ENCODE measurements at places on chromosomes 1 and 21.

DNA sequence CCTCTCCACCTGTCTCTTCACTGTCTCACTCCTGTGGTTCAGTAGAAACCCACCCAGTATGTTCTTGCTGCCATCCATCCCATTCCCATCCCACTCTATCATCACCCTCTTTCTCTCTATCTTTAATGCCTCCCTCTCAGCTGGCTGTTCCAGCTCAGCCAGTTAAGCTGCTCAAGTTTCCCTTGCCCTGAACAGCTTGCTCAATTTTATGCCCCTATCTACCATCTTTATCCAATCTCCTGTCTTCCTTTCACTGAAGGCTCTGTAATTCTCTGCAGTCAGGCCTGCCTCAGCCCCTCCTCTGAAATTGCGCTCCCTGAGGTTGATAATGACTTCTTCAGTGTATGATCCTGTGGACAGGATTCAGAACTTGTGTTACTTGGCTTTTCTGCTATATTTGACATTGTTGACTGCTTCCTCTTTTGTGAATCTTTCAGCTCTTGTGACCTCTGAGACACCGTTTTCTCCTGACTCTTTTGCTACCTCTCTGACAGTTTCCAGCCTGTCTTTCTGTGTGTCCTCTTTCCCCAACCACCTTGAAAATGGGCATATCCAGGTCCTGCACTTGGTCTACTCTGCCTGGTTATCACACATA is 13.9 kb upstream of the BCAR3 start:
- no peak for DNase-seq

DNA sequence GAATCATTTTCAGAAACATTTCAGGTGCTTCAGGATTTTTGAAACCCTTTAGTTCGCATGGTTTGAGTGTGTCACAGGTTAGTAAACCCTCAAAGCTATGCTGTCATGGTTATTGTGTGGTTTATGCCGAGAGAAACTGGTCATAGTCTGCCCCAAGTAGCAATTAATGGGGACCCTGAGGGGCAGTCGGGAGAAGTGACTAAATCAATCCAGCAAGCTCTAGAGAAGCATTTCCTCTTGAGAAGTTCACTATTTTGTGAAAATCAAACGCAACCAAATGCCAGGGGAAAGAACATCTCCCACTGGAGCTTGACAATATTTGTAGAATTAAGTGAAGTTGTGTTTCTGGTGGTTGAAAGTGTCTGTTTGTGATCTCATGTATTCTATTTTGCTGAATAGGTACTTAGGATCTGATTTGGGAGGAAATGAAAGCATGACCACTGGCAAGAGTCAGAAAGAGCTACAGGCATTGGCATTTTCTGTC is 63.0 kb upstream of the BACH1 start:
- DNase-seq = no peak

DNA sequence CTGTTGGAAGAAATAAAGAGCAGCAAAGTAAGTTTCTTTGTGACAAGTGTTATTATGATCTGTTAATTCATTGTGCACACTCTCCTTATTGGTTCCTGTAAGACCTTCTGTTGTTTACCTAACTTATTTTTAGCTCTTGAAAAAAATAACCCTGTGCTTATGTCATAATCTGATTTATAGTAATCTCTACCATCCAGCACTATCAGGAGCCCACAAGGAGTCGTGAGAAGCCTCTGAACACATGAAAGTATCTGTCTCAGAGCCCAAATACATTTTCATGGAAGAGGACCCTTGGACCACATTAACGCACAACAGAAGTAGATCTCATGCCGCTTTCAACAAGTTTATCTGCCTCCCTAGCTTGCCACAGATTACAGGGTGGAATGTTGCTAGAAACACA is 45.8 kb downstream of the CENPF start:
- no peak for DNase-seq

- DNase-seq = no peak
Observed at GRCh38 chr1:50418600-50419109, 4.6 kb downstream of the DMRTA2 start.

GRCh38 chr1:31181515-31182343 is 58.0 kb downstream of the NKAIN1 start:
- no peak for DNase-seq

- DNase-seq = no peak
Observed at GRCh38 chr1:151512326-151512725, 1.1 kb downstream of the CGN start.

- no peak for DNase-seq
Observed at GRCh38 chr1:157994704-157995582, 1.5 kb downstream of the KIRREL1 start.

GRCh38 chr21:38639571-38640354 is 141.5 kb upstream of the ERG start:
- DNase-seq = no peak

DNA sequence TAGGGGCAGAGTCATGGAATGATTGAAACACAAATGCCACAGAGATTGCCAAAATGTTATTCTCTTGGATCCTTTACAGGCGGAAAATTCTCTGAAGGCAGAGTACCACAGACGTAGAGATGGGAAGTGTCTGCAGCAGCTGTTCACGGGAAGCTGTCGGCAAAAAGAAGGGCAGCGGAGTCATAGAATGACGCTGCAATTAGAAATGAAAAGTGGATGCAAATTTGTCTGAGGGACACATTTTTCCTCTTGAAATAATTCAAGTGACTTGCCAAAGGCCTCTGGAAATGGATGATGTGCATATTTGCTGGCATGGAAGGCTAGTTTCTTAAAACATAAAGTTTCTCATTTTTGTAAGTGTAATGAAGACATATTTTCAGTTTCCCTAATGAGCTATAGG is 77.5 kb upstream of the PLD5 start:
- no peak for DNase-seq

- DNase-seq = no peak
Observed at GRCh38 chr1:37372711-37373110, 101.7 kb upstream of the ZC3H12A start.

GRCh38 chr1:170776252-170776651 is 112.3 kb downstream of the PRRX1 start:
- DNase-seq = no peak

GRCh38 chr1:96634883-96635282 is 86.7 kb upstream of the PTBP2 start:
- DNase-seq = no peak

DNA sequence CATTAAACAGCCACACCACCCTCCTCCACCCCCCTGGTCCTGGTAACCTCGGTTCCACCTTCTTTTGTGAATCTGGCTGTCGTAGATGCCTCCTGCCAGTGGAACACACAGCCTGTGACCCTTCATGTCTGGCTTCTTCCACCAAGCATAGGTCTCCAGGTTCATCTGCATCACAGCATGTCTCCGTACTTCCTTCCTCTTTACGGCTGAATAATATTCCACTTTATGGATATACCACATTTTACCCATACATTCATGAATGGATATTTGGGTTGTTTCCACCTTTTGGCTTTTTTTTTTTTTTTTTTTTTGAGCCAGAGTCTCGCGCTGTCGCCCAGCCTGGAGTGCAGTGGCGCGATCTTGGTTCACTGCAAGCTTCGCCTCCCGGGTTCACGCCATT is 11.8 kb upstream of the CALML6 start:
- DNase-seq = no peak
